Esophagus muscularis mucosa (tissue), 4 donors: ENCODE measurements at places on chromosomes 2 and 18. TPM values are rescaled to one million over a fixed set of nuclear protein-coding genes. Genes with fewer than 3 reads are reported as not detected.

DNA sequence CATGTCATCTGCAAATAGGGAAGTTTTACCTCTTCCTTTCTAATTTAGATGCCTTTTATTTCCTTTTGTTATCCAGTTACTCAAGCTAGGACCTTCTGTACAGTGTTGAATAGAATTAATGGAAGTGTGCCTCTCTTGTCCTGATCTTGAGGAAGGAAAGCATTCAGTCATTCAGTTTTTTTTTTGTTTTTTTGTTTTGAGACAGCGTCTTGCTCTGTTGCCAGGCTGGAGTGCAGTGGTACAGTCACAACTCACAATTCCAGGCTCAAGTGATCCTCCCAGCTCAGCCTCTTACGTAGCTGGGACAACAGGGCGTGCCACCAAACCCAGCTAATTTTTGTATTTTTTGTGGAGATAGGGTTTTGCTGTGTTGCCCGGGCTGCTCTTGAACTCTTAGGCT is 203.9 kb upstream of the ALPP start:
- H3K4me1 ChIP-seq: peaks cover 18% of the 10 kb centered on the region
- no peak for DNase-seq
- no peak overlapping the region for H3K27ac ChIP-seq

GRCh38 chr2:44789446-44789845 is 152.1 kb upstream of the SIX3 start:
- no peak overlapping the region for H3K27ac ChIP-seq
- no peak overlapping the region for H3K4me3 ChIP-seq
- H3K4me1 ChIP-seq: no peaks in the 10 kb centered on the region
- no peaks in the 10 kb centered on the region for H3K27me3 ChIP-seq
- no peak for DNase-seq

- no peaks in the 10 kb centered on the region for H3K36me3 ChIP-seq
- H3K4me1 ChIP-seq: peaks cover 6% of the 10 kb centered on the region
- no peaks in the 10 kb centered on the region for H3K27me3 ChIP-seq
- peak overlapping the region; percentile 61 for H3K27ac ChIP-seq
These were observed 125.4 kb downstream of the DTNA start for GRCh38 chr18:34835466-34835865.

DNA sequence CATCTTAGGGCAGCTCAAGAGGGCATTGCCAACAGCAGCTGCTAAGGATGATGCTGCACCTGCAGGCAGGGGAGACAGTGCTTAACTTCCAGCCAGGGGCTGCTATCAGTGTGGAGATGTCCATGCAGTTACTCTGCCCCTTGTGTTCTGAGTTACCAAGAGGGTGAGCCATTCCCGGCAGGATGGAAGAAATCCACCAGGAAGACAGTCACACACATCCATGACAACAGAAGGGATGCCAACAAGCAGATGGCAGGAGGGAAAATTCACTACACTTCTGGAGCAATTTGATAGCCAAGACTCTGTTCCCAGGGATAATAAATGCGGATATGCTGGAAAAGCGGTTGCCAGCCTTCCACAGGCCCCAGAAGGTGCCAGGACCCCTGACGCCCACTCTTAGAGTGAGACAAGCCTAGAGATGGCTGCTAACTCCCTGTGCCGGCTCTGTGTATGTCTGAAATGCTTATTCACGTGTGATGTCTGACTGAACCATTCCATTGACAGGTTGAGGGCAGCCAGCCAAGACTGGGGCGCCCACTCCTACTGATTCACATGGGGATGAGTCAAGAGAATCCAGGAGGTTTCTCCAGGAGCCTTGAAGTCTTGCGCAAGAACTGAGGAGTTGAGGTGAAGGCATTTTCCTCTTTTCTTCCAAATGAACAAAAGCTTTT is 24.5 kb downstream of the LOXHD1 start:
- H3K27ac ChIP-seq: no peak overlapping the region
- no peaks in the 10 kb centered on the region for H3K4me1 ChIP-seq
- peaks cover 3% of the 10 kb centered on the region for H3K27me3 ChIP-seq
- no peak overlapping the region for H3K4me3 ChIP-seq
- H3K36me3 ChIP-seq: no peaks in the 10 kb centered on the region

GRCh38 chr2:127182626-127183458 is 37.3 kb downstream of the CYP27C1 start:
- no peak overlapping the region for H3K27ac ChIP-seq
- H3K36me3 ChIP-seq: no peaks in the 10 kb centered on the region
- H3K4me3 ChIP-seq: no peak overlapping the region
- no peaks in the 10 kb centered on the region for H3K4me1 ChIP-seq
- no peaks in the 10 kb centered on the region for H3K27me3 ChIP-seq
- DNase-seq: no peak

- H3K4me3 ChIP-seq: no peak overlapping the region
- no peaks in the 10 kb centered on the region for H3K36me3 ChIP-seq
- peak overlapping the region; percentile 78 for H3K27ac ChIP-seq
- DNase-seq: peak; percentile 14
- peaks cover 6% of the 10 kb centered on the region for H3K4me1 ChIP-seq
These were observed 7.9 kb upstream of the NDUFV2 start for GRCh38 chr18:9094307-9095226.

DNA sequence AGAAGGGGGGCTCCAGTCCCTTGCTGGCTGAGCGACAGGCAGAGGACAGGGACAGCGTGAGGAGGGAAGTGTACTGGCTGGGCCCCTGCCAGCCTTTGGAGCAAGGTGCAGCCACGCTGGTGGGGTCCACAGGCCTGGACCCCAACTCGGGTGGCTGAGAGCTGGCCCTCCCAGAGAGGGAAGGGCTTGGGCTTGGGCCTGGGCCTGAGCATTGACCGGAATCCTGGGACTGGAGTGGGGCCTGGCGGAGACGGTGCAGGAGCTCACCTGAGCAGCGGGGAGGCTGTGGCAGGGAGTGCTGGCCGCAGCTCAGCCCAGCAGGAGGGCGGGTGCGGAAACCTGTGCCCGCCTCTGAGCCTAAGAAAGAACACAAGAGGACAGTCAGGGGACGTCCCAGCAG is 27.9 kb downstream of the KCNIP3 start:
- H3K4me3 ChIP-seq: no peak overlapping the region
- no peaks in the 10 kb centered on the region for H3K27me3 ChIP-seq
- no peaks in the 10 kb centered on the region for H3K4me1 ChIP-seq

DNA sequence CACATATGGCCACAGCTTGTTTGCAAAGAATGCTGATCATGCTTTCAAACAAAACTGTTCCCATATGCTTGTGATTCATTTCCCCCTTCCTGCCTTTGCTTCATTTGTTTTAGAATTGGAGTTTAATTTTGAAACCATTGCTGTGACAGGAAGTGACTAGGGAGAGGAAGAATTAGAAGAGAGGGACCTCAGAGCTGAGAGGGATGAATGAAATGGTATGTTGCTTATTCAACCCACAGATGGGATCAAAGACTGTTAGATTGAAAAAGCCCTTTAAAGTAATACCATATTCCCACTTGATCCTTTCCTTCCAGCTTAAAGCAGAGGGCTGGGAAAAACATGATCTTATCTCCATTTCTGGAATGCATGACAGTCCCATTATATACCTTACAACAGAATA is 106.2 kb upstream of the RNF152 start:
- no peaks in the 10 kb centered on the region for H3K36me3 ChIP-seq
- no peak overlapping the region for H3K27ac ChIP-seq
- H3K4me1 ChIP-seq: no peaks in the 10 kb centered on the region

DNA sequence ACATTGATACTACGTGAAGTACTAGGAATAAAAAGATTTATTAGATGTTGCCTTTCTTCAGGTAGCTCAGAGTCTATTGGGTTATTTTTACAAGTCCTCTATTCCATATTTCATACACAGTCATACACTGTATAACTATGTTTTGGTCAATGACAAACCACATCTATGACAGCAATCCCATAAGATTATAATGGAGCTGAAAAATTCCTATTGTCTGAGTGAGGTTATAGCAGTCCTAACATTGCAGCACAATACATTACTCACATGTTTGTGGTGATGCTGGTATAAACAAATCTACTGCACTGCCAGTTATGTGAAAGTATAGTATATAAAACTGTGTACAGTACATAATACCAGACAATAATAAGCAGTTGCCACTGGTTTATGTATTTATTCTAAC is 595.1 kb downstream of the MBD2 start:
- H3K27me3 ChIP-seq: no peaks in the 10 kb centered on the region
- no peak for DNase-seq
- no peak overlapping the region for H3K27ac ChIP-seq
- H3K4me3 ChIP-seq: no peak overlapping the region
- H3K4me1 ChIP-seq: no peaks in the 10 kb centered on the region

DNA sequence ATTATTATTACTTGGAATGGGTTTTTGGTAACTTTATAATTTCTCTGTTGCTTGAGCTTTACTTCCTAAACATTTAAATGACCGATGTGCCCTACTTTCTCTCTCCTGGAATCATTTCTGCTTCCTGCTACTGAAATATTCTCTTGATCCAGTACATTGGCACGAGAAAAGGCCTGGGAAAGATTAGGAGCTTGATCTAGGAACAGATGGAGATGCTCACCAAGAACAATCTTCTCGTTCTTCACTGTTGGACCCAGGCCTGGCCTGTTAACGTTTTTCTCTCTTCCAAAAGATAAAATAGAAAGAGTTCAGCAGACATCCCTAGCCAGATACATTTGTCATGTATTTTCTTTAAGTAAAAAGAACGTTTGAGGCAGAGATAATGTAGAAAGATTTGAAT is 1356.8 kb upstream of the CRIM1 start:
- no peaks in the 10 kb centered on the region for H3K36me3 ChIP-seq
- H3K27me3 ChIP-seq: no peaks in the 10 kb centered on the region
- DNase-seq: no peak

NMUR1 gene
- total RNA-seq: 1.2 TPM

ALPI gene
- total RNA-seq: not detected

IL36B gene
- total RNA-seq: not detected

DLX2 gene
- total RNA-seq: not detected

KRTCAP3 gene
- total RNA-seq: 0.45 TPM

LRRTM4 gene
- 0.17 TPM for total RNA-seq

NT5DC4 gene
- not detected for total RNA-seq

RGPD3 gene
- total RNA-seq: 0.46 TPM

VWA3B gene
- total RNA-seq: not detected

CD8A gene
- total RNA-seq: 1.2 TPM

CYB5A gene
- 99.4 TPM for total RNA-seq
